NCI-H1436 (cell line): ENCODE measurements at places on chromosomes 2 and 18.

GRCh38 chr18:12779456-12779855 lies 76.6 kb downstream of the PSMG2 start:
- no peak for DNase-seq

GRCh38 chr18:59674903-59675270 lies 22.3 kb downstream of the CCBE1 start:
- DNase-seq: no peak

- DNase-seq: no peak
Measured at GRCh38 chr2:181421131-181421458, 36.1 kb upstream of the ITGA4 start.

- DNase-seq: no peak
Measured at GRCh38 chr18:61360404-61361383, 27.5 kb downstream of the CDH20 start.

- peak; percentile 92 for DNase-seq
Measured at GRCh38 chr2:10448576-10449485, 704 bp upstream of the ODC1 start.

GRCh38 chr18:34592961-34593382 lies 117.1 kb upstream of the DTNA start:
- no peak for DNase-seq

GRCh38 chr2:235017441-235017840 lies 65.6 kb downstream of the SH3BP4 start:
- DNase-seq: no peak

DNA sequence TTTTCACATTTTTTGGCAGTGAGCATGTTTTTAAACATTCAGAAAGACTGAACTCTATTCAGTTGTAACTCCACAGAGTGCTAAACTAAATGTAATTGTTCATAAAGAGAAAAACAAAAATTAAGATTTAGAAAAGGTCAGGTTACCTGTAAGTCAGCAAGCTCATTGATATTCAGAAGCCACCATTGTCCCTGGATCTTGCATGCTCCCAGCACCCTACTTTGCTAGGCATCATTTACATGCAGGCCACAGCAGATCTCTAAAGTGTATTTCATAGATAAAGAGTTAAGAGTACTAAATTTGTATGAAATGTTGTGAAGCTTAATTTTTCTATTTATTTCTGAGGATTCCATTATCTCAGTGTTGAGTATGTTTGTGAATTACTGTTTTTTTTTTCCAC lies 64.8 kb upstream of the CDH19 start:
- DNase-seq: no peak

GRCh38 chr2:132468821-132469675 lies 52.4 kb downstream of the GPR39 start:
- DNase-seq: peak; percentile 52

DNA sequence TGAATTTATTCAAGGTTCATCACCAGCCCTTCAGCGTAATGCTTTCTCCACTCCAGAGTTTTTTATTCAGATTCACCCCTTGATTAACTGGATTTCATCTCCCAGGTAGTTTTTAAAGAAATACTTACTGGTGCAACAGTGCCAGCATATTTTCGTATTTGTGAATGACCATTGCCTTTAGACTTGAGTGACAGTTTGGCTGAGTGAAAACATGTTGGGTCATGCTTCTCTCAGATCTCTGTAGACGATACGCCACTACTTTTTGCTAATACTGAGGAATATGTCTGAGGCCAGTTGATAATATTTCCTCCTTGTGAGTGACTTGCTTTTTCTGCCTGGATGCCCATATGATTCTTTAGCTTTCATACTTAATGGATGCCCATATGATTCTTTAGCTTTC lies 51.5 kb downstream of the CYP26B1 start:
- no peak for DNase-seq

- no peak for DNase-seq
Measured at GRCh38 chr2:120767486-120768005, 31.9 kb downstream of the GLI2 start.

DNA sequence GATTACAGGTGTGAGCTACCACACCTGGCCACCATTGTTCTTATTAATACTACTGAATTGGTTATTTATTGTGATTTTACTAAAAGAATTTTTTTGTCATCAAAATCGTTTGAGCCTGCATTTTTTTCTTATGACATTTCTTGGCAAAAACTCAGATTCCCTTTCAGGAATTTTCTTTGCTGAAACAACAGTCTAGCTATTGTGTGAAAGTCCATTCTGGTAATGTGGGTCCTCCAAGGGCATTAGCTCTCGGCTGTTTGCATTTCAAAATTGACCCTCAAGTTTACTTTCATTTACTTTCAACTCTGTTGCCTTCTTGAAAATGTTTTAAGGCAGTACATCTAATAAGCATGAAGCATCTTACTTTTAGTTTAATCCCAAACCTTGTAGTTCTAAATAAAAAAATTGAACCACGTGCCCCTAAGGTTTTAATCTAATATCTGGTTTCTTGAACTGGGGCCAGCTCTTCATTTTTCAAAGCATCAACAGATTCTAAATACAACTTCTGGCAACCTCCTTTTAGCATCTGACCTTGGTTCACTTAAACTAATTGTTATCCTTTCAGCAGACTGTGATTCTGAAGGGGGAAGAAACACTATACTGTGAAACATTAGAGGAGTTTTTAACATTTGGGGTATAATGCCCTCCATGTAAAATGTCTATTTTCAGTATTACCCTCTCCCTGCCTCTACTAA lies 325.2 kb upstream of the RAB12 start:
- DNase-seq: no peak

- no peak for DNase-seq
Measured at GRCh38 chr18:3248658-3249359, 1.2 kb downstream of the MYL12A start.

- no peak for DNase-seq
Measured at GRCh38 chr2:237412988-237413776, 782 bp downstream of the COL6A3 start.

DNA sequence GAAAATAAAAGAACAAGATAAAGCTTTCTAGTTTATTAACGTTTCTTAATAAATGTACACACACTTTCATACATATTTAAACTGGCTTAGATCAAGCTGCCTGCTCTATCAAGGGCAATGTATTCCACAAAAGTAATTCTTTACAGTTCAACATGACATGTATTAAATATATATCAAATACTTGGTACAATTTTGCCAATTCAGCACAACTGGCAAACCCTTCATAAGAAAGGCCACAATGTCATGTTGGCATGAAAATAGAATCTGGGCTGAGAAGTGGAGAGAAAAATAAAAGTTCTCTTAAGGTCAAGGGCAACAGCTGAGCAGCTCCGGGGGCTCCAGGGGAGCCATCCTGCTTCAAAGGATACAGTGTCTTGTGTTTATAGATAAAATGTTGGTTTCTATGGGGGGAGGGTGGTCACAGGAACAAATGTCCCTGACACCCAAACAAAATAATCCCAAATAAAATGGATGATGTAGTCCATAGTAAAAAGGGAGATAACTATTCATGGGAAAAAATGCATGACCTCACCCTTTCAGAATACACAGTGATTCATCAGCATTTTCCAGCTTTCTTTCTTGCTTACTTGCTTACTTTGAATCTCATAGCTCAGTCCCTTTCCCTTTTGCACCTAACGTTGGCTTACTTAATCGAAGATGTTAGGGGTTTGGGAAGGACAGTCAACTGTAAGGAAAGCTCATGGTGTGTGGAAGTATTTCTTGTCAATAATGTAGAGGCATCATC lies 494.9 kb downstream of the NYAP2 start:
- DNase-seq: no peak

- no peak for DNase-seq
Measured at GRCh38 chr2:129092956-129093355, 774.3 kb upstream of the HS6ST1 start.
